Right cardiac atrium (tissue), 5 donors: ENCODE measurements at places on chromosomes 11 and 22.

- DNase-seq, result no peak
Measured at GRCh38 chr11:9285850-9286587, 20.9 kb upstream of the DENND5A start.

DNA sequence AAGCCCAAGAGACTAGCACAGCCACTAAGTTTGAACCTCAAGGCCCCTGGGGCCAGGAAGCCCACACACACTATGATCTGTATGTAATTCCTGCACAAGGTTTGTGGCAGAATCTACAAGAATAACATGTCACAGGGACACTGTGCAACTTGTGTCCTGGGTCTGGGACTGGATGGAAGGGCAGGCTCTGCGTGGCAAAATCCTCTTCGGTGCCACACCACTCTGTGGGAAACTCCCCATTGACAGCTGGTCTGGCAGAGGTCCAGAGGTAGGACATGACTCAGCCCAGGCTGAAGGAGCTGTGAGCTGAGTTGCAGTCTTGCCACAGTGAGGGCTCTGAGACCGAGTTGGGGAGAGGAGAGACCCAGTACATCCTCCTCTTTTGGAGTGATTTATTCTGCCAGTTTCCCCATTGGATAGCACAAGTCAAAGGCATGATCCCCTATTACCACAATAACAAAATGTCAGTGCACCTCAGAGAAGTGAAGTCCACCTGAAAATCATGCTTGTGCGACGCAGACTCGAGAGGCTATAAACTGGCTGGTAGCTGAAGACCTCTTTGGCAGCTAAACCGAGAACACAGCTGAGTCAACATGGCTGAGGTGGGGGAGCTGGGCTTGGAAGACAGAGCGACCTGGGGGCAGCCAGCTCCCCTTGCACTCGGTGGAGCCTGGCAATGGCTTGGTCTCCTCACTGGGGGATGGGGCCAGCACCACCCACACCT, 23.3 kb upstream of the SERPIND1 start:
- DNase-seq, result peak; percentile 80

GRCh38 chr11:103803062-103803461, 233.4 kb upstream of the DDI1 start:
- DNase-seq, result no peak

DNA sequence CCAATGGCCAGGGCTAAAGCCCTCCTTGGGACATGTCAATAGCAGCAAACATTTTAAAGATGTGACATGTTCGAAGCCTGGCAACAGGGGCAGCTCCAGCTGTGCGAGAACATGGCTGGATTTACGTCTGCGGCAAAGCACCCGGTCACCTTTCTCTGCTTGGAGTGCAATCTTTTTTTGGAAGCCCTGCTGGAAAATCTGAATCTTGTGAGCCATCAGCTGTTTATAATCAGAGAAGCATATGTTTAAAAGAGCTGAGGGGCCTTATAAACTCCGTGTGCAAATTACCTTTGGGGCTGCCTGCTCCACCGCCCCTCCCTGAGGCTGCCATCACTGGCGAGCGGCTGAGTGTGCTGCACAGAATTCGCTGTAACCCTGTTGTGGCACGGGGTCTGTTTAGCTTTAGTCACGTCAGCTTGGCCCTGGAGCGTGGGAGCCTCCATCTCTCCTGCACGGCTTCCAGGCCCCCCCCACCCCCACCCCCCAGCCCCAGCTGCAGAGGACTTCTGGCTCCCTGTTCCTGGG, 9.0 kb upstream of the KCNQ1OT1 start:
- DNase-seq, result peak; percentile 25

DNA sequence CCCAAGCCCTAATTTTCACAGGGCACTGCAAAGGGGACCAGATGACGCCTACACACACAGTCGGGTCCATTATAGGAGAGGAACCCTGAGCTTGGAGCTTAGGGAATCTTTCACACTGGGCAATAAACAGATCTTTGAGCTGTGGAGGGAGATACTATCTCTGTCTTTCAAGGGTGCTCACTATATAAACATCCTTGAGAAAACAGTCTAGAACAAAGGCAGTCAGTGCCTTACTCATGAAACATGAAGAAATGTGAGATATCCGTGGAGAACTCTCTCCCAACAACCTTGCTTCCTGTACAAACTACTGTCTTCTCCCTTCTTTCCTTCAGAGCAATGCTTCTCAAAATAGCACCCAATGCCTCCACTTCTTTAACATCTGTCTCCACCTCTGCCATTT, 109.0 kb upstream of the APOA1 start:
- DNase-seq, result no peak

DNA sequence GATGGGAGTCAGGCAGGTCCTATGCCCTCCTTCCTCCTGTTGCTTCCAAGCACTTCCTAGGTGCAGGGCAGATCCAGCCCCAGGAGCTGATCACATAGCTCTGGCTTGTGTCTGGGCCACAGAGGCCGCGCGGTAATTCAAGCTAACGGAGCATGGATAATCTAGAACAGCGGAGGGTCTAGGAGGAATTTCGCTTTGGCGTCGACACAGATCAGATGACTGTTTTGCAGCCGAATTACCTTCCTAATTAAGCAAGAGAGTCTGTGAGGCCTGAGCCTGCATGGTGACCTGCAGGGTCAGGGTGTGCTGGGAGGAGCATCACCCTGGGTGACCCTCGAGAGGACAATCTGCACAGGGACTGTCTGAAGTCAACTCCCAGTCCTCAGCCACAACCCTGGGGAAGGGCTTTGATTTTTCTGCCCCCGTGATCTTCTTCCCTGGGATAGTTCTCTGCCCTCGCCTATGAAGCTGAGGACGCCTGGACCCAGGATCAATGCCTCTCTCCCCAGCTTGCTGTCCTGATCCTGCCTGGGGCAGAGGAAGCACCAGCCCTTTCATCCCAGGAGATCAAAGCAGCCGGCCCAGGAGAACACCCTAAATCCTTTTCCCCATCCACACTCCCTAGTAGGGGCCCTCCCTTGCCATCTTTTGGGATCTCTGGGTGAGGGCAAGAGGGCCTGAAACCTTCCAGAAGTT, 11.0 kb downstream of the NECTIN1 start:
- DNase-seq, result no peak

GRCh38 chr11:109775686-109776085, 317.5 kb upstream of the ZC3H12C start:
- no peak for DNase-seq

DNA sequence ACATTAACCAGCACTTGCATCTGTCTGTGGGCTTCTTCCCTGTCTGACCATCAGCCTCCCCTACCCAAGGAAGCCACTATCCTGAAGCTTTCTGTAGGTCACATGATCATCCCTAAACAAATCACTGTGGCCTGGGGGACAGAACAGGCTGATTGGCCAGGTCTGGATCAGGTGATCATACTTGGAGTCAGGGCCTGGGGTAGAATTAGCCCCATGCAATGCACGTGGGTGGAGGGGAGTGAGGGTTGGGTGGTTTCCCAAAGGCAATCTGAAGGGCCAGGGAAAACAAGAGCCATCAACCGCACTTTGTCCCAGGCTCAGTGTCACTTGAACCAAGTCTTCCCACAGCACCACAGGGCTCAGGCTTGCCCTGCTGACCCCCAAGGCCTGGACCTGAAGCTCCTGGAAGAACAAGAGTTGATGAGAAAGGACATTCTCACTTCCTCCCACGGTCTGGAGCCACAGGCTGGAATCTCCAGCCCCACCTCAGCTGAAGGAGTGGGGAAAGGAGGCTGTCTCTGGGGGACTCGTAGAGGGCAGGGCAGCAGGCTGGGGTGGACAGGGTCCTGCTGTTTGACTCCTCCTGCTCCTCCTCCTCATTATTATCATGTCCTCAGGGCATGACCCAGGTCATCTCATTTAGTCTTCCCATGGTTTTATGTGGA, 31.5 kb upstream of the TSPAN18 start:
- DNase-seq, result no peak

GRCh38 chr11:73590991-73591390, 6.9 kb downstream of the FAM168A start:
- no peak for DNase-seq

DNA sequence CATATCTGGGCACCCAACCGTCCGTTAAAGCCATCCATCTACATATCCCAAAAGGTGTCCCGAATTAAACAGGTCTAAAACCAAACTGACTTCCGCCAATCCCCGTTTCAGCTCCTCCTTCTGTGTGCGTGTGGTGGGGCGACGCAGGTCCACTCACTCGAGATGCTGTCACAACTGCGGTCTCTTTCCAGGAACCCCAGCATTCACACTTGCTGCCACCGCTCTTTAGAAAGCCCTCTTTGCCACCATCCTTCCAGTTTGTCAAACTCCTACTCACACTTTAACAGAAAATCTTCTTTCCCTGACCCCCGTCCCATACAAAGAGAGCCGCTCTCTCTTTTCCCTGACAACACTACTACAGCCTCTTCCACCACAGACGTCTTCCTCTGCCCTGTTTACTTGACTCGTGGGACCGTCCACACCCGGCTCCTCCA, 467 bp downstream of the ESS2 start:
- DNase-seq, result no peak

DNA sequence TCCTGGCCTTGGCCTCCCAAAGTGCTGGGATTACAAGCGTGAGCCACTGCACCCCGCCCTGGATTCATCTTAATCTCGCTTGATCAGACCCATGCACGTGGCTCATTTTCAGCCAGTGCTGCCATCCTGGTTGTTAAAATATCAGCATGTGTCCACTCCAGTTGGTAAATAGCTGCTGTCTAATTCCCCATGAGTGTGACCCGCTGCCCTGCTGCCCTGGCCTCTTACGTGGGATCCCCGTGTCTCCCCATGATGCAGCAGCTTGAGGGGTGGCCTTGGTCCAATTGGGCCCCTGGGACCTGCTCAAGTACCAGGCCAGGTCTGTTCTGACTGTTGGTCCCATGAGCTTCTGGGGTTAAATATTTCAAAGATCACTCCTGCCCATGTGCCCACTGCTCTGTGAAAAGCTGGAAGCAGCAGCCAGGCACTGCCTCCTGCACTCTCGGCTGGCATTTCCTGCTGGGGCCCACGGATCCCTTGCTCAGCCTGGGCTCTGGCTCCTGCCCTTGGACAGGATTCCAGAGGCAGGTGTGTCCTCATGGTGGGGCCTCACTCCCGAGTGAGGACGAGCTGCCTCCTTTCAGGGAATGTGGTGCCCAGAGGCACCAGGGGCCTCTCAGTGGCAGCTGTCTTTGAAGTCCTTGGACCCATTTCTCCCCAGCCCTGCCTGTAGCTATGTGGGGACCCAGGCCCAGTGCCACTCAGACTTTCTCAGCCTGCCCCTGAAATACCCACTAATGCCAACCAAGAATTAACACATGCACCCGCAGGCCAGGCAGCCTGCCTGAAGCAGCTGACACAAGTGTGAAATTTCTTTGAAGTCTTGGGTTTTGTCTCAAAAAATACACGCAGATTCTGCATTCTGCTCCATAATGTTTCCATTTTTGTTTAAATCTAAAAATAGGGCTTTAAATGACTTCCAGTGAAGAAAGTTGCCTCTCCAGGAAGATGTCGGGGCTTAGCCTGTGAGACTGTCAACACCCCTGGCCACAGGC, 38.1 kb upstream of the PRDM11 start:
- DNase-seq, result no peak

- no peak for DNase-seq
Measured at GRCh38 chr22:17281440-17281841, 62.2 kb upstream of the ADA2 start.

DNA sequence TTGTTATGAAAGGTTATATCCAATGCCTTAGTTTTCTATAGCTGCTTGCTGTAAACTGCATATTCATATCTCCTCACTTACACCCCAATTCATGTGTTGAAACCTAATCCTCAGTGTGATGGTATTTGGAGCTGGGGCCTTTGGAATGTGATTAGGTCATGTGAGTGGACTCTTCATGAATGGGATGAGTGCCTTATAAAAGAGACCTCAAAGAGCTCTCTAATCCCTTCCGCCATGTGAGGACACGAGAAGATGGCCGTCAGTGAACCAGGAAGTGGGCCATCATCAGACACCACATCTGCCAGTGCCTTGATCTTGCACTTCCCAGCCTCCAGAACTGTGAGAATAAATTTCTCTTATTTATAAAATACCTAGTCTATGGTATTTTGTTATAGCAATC, 79.3 kb downstream of the CYP2R1 start:
- no peak for DNase-seq

DNA sequence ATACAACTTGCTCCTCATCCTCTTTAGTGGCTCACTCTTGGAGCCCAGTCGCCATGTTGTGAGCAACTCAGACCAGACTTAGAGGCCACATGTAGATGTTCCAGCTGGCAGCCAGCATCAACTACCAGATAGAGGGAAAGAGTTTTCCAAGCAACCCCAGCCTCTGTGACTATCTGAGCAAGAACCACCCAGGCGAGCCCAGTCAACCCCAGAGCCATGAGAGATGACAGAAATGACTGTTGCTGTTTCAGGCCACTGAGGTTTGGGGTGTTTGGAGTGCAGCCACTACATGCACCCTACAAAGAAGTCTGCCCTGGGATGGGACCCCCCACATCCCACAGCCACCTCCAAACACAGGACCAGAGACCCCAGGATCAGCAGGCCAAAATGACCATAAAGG, 24.8 kb upstream of the CLDN5 start:
- DNase-seq, result no peak

DNA sequence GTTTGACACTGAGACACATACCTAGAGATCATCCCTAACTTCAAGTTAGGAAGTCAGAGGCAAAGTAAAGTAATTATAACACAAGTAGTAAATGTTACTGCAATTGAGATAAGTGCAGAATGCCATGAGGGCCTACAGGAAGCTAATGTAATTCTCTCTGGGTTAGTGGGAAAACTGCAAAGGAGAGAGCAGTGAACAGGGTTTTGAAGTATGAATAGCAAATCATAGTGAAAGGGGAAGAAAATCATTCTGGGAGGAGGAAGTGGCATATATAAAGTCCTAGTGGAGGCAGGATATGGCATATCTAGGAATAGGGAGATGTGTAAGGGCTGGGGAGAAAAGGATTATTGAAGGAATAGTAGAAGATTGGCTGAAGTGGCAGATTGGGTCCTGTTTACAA, 27.9 kb downstream of the RNF169 start:
- no peak for DNase-seq

DNA sequence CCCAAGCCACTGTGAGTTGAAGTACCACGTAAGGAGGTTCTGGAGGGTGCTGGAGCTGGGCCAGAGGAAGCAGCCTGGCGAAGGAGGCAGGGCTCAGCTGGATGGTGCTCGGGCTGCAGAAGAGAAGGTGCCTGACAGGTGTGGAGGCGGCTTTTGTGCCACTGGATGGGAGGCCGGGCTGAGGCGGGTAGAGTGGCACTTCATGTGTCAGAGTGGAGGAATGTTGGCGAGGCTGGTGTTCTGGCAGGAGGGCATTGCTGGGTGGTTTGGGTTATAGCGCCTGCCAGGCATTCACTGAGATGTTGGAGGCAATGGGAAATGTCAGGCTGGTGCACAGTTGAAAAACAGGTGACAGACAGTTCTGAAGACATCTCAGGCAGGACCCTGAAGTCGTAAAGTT, 24.2 kb downstream of the UBE2L3 start:
- no peak for DNase-seq

GRCh38 chr11:25415793-25416192, 916.1 kb upstream of the ANO3 start:
- DNase-seq, result no peak

DNA sequence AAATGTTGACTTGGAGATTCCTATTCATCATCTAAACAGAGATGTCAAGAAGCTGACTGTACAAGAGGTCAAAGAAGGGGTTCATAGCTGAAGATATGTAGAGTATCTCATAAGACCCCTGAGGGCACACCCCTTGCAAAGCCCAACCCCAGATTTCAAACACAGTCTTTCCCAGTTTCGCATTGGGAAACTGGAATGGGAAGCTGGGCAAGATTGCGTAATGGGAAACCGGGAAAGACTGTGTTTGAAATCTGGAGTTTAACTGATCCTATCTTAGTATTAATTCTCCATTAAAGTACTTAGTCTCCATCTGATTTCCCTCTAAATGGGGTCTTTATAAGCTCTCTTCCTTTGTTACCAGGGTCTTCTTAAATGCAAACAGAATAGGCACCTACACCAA, 99.5 kb downstream of the FAM76B start:
- DNase-seq, result no peak

GRCh38 chr11:82458147-82458546, 275.5 kb downstream of the FAM181B start:
- no peak for DNase-seq
